ENCODE measurements at places on chromosomes 1 and 21.

- peak; percentile 12 for DNase-seq
These were observed 18.7 kb downstream of the COL6A1 start for GRCh38 chr21:46000182-46000730.

DNA sequence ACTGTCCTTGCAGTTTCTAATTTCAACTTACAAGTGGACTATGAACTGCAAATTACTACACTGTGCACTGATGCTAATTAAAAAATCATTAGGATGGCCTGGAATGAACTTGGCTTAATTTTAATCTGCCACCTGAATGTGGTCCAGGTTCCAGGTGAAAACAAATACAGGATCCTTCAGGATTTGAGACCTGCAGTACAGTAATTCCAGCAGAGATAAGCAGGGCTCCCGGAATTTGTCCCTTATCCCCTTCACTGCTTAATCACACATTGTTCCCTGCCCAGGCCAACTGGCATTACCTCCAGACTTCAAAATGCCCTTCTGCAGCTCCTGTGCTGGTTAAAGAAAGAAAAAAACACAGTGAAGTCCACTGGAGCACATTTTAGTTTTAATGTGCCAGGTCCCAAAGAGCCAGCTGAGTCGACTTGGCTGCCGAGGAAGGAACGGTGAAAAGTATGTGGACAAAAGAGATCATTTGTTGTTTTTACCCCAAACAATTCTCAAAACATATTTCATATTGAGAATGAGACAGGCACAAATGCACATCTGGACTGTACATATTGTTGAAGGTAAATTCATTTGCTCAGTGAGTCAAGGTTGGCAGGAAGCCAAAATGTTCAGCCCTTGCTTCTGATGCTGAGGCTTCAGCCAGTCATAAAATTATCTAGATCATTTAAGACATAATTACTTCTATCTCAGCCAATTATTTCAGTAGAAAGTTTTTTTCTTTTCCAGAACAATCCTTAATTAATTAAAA, 28.3 kb downstream of the DEGS1 start:
- no peak for DNase-seq

DNA sequence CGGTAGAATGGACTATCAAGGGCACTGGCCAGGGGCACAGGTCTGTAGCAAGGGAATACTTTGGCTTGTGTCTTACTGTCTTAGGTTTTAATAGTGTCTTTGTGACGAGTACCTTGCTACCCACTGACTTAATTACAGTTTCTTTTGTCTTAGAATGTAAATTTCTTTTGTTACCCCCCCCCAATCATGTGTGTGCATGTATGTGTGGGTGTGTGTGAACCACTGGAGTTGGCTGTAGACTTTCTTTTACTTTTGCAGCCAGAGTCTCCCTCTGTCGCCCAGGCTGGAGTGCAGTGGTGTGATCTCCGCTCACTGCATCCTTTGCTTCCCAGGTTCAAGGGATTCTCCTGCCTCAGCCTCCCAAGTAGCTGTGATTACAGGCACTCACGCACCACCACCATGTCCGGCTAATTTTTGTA, 61.8 kb upstream of the CLDN14 start:
- no peak for DNase-seq

DNA sequence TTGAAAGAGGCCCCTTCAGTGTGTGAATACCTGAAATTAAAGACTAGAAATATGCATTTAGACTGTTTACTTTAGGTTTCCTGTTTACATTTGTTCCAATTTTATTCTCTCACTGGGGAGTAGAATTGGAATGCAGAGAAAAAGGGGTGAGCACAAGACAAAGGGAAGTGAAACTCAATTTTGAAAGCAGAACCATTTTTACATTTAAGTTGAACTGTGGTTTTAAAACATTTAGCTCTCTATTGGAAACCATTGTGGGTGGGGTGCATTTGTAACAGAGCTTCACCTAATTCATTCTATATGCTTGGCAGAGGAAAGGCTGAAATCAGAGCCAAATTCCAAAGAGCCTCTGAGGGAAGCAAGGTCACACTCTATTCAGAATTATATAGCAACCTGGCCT, 235.3 kb upstream of the C1orf105 start:
- no peak for DNase-seq

GRCh38 chr1:164361927-164362326, 197.1 kb upstream of the PBX1 start:
- no peak for DNase-seq

DNA sequence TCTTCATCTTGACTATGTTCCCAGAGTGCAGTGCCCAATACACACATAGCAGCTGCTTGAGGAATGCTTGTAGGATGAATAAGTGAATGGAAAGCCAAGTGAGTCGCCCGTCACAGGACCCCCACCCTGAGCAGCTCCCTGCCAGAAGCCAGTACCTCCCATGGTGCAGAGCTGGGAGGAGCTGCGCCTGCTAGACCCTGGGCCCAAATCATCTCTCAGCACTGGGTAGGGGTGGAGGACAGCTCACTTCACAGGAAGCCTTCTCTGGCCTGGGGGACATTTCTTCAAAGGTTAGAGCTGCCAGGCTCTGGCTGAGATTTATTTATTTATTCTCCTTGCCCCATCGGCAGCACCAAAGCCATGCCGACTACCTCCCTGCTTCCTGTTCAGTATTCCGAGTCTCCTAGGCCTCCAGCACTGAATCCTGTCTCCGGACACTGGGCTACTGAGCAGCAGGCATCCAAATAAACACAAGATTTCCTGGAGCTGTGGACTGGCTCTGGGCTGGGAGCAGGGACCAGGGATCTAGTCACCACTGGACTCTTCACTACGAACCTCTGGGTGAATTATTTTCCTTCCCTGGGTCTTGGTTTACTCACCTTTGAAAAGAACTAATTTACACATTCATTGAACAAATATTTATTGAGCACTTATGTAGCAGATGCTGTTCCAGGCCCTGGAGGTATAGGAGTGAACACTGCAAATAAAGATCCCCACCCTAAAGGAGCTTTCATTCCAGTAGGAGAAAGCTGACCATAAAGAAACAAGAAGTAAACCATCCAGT, 187.7 kb downstream of the TRABD2B start:
- no peak for DNase-seq

- no peak for DNase-seq
These were observed 5.3 kb downstream of the PRUNE1 start for GRCh38 chr1:151013518-151013917.

- DNase-seq, result no peak
These were observed 29.3 kb upstream of the MAN1C1 start for GRCh38 chr1:25587290-25587689.

GRCh38 chr1:4650981-4651380, 3.4 kb upstream of the AJAP1 start:
- DNase-seq, result no peak

- peak; percentile 10 for DNase-seq
These were observed 39.6 kb downstream of the UCHL5 start for GRCh38 chr1:193019442-193020026.

- DNase-seq, result no peak
These were observed 41.6 kb downstream of the SSBP3 start for GRCh38 chr1:54364582-54364981.

Data from iPS-NIHi11 (cell line).